Fibroblast of skin of right biceps (primary cell): ENCODE measurements at places on chromosomes 3 and 15.
A peak's percentile ranks its signal among the peaks of the same experiment; 100 is the strongest.

DNA sequence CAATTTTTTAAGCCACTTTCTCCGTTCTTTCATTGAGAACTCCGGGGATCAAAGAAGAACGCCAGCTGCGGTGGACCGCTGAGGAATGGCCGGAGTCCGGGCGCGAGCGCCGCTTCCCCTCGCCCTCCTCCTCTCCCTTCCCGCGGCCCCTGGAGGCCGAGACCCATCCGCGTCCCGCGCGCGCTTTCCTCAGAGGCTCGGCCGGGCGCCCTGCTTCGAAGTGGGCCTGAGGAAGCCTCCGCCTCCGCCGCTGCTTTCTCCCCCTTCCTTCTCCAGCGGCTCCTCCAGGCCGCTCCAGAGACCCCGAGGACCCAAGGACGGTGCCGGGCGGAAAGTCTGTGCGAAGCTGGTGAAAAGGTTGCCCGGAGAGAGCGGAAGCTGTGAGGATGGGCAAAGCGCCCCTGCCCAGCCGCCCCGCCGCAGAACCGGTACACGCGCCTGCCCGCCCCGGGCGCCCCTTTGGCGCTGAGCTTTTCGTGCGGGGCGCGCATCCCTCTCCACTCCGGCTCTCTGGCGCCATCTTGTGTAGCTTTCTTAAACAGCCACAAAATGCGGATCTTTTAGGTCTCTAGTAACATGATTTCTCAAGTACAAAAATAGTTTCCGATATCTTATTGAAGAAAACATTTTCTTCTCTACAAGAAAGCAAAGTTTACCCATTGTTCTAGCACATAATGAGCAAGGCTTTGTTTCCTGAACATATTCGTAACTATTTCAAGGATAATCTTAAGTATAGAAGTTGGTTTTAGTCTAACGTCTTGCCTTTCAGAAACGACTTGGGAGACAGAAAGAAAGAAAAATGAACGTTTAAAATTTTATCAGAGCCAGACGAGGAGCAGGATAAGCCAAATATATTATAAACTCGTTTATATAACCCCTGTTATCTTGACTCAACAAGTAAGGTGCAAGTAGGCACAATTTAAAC is 59.2 kb upstream of the FAM174B start:
- peak; percentile 76 for DNase-seq

GRCh38 chr15:80581976-80582375 is 113.1 kb upstream of the ABHD17C start:
- peak; percentile 22 for DNase-seq

- DNase-seq: no peak
Observed at GRCh38 chr15:65795663-65796216, 3.6 kb upstream of the DENND4A start.

GRCh38 chr15:61459785-61460707 is 230.9 kb upstream of the RORA start:
- peak; percentile 91 for DNase-seq

GRCh38 chr3:153767601-153768560 is 353.3 kb upstream of the ARHGEF26 start:
- DNase-seq: no peak

- DNase-seq: peak; percentile 32
Observed at GRCh38 chr15:33201491-33202231, 7.1 kb upstream of the FMN1 start.

DNA sequence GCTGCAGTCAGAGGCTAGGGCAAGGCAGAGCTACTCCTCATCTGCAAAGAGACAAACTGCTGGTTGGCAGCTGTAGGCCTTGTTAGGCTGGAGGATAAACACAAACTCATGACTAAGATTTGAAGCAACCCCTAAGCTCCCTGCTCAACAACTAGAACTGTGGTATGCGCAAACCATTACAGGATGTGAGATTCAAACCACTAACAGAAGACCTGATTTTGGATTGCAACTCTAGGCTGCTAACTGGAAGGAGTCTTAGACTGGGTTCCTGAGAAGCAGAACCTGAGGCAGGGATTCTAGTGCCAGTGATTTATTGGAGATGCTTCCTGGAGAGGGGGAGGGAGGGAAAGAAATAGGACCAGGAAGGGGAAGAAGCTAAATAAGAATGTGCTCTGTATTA is 22.5 kb downstream of the CCR4 start:
- no peak for DNase-seq
